GM20000 (cell line): ENCODE measurements at places on chromosomes 16 and 17.

DNA sequence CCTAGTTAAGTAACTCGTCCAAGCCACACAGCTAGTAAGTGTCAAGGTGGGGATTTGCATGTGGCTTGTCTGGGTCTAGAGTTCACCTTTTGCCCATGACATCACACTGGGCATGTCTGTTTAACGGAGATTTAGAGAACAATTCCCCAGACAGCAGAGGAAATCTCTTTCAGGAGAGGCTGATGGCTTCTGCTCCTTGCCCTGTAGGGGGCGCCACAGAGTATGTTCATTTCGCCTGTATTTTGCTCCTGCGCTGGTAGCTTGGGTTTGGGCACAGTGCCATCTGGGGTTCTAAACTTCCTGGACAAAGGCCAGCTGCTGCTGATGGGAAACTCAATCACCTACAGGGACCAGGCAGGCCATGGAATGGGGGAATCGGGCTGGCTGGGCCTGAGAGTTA lies 20.4 kb downstream of the OTOA start:
- peak; percentile 21 for DNase-seq

GRCh38 chr16:79265701-79266100 lies 334.8 kb downstream of the MAF start:
- DNase-seq = no peak

DNA sequence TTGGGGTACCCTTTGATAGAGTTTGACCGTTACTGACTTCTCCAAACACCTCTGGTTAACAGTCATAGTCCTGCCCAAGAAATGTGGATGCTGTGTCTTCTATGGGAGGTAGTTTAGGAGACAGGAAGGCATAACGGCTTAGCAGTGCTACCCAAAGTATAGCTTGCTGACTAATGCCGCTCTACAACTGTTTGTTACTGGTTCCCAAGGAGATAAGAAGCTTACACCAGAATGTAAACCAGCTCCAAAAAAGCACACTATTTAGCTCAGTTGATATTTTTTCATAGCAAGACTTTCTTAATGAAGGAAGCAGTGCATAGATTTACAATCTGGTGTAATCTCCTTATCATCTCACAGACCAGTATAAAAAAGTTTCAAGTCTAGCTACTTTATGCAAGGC lies 95.7 kb downstream of the HS3ST3B1 start:
- no peak for DNase-seq

DNA sequence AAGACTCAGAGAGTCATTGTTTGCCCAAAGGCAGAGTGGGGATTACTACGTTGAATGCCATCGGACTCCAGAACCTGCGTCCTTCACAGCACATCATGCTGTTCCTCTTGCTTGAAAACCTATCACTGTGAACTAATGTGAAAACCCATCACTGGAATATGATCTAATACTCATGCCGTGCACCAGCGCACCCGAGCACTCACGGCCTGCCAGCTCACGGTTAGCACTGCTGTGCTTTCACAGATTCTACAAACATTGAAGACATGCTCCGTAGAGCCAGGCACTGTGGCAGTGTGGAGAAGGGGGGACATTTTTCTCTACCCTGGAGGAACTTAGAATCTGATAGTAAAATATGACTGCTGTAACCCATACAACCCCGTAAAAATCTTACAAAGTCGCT lies 350.4 kb downstream of the C16orf95 start:
- DNase-seq = no peak

GRCh38 chr17:15446036-15446435 lies 21.4 kb downstream of the CDRT4 start:
- DNase-seq = no peak

DNA sequence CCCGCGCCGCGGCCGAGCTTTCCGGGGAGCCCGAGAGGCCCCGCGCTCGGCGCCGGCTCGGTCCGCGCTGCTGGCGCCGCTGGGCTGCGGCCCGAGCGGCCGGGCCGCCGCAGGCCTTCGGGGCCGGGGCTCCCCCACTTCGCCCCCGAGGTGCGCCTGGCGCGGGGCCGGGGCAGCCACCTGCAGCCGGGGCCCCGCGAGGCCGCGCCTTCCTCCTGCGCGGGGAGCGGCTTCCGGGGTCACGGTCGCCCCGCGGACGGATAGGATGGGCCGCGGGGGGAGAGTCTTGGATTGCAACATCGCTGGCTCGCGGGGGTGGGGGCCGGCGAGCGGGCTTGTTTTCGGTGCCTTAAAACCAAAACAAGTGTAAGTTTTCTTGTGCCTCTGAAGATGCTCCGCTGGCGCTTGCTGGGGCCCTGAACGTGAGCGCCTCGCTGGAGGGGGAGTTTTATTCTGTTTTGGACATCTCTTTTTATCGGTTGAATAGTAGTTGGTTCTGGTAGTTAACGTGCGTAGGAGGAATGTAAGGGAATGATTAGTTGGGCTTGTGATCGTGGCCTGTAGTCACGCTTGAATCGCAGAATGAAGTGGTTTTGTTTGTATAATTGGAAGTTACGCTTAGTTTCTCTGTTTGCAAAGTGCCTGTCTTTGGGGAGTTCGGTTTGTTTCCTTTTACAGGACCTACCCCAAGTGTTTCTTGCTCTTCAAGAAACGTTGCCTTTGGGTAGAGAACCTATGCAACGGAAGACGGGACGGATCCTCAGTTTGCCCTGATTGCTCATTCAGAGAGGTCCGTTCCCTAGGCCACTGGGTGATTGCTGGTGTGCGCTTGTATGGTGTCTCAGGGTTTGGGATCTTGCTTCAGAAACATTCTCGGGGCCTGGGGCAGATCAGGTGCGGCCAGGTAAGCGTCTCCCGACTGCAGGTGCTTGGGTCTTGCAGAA lies 724 bp downstream of the UBE2I start:
- DNase-seq = peak; percentile 66

- DNase-seq = peak; percentile 94
Observed at GRCh38 chr17:78128551-78129350, at the start of gene TMC6. Gene TMC6 (minus strand): TSS chr17:78128755. CDS start chr17:78126832, 1,923 bp downstream.

GRCh38 chr17:49439305-49439672 lies 24.6 kb upstream of the PHB1 start:
- DNase-seq = no peak

GRCh38 chr17:32349503-32349853 lies 479 bp upstream of the ZNF207 start:
- DNase-seq = no peak

- no peak for DNase-seq
Observed at GRCh38 chr16:65224994-65225393, 103.1 kb upstream of the CDH11 start.

DNA sequence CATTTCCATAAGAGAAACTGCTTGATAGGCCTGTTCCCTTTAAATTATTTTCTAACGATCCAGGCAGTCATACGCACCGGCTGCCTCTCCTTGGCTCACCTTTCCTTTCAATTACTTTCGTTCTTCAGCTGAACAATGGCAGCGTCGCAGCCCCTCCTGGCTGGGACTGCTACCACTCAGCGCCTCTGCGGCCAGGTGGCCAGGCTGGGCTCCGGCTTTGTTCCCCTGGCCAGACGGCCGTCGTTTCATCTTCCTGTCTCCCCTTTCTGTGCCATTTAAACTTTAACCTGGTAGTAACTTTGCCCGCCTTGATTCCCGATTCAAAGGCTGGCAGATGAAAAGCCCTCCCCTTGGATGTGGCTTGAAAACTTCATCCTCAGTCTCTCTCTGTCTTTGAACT lies 79.0 kb downstream of the C16orf78 start:
- no peak for DNase-seq

DNA sequence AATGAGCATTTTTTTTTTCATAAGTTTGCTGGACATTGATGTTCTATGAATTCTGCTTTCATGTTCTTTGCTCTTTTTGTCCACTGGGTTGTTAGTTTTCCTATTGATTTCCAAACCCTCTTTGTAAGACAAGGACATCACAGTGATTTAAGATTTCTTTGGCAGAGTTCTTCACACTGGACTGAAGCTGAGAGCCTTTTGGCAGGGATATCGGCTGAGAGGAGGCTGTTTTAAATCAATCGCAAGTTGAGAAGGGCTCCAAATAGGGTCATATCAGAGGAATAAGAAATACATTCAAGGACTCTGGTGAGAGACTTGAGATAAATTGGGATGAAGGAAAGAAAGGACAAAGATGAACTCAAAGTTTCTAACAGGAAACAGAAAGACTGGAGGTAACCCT lies 165.8 kb upstream of the AXIN2 start:
- DNase-seq = no peak

GRCh38 chr17:48261297-48261880 lies 153.8 kb downstream of the SNX11 start:
- DNase-seq = no peak

DNA sequence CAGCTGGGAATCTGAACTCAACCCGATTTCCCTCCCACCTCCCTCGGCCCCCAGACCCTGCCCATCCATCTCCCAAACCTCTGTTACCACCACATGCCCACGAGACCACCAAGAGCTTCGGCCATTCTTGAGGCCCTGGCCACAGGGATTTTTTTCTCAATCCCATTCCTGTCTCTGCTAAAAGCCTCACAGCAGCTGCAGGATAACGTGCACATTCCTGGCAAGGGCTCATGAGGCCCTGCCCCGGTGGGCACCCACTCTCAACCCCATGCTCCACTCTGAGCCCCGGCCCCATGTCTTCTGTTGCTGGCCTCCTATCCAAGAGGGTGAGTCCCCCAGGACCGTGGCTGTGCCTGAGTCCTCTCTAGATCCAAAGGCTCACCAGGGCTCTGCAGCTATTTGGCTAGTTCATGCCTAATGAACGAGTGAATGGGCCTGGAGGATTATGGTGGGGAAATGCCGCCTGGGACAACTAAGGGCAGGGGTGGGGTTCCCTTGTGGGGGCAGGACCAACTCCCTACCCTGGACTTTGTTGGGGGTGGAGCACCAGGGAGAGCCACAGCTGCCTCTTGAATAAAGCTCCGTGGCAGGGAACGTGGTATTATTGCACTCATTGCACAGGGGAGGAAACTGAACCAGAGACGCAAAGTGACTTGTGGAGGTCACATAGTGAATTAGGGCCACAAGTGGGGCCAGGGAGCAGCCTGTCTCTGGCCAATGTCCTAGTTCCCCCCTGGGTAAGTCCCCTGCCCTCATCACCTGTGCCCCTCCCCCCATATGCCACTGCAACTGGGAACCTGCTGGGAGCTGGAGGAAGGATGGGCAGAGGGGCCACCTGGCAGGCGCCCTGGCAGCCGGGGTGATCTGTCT lies 113.8 kb upstream of the SMURF2 start:
- no peak for DNase-seq

DNA sequence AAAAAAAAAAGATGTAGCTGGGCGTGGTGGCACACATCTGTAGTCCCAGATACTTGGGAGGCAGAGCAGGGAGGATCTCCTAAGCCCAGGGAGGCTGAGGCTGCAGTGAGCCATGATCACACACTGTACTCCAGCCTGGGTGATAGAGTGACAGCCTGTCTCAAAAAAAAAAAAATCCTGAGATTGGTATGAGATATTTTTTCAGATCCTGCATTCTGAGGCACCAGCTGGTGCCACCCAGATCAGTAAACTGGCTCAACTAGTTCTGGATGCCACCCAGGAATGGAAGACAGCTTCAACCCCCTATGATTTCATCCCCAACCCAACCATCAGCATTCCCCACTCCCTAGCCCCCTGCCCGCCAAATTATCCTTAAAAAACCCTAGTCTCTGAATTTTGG lies 7.1 kb upstream of the GJC1 start:
- DNase-seq = no peak

- no peak for DNase-seq
Observed at GRCh38 chr16:22216191-22216831, 10.2 kb downstream of the EEF2K start.
